Stimulated activated CD8-positive, alpha-beta memory T cell treated with anti-CD3 and anti-CD28 coated beads, Interleukin-4, amount 100 ng/mL, for 1 hour (primary cell): ENCODE measurements at places on chromosomes 6 and 20.

- no peak for DNase-seq
Observed at GRCh38 chr20:38196592-38196991, 31.5 kb upstream of the TGM2 start.

- no peak for DNase-seq
Observed at GRCh38 chr20:17594443-17594842, 24.6 kb downstream of the DSTN start.

GRCh38 chr6:27894839-27895762 is 17.1 kb downstream of the OR2B2 start:
- no peak for DNase-seq

GRCh38 chr6:105429676-105430075 is 26.8 kb upstream of the PREP start:
- DNase-seq: no peak

DNA sequence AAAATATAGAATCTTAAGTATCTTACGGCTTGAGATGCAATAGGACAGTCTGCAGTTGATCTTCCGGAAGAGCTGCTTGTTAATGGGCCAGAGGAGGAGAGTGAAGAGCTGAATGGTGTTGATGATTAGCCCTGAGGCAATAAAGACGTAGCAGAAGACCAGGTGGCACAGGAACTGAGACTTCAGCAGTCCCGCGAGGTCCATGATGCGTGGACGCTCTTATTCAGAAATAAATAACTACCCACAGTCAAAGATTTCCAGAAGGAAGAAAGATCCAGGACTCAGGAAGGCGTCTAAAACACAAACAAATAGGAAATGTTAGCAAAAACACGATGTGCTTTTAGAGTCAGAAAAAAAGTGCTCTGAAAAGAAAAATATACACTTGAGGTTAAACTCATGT is 41.9 kb downstream of the AGPAT4 start:
- DNase-seq: no peak

DNA sequence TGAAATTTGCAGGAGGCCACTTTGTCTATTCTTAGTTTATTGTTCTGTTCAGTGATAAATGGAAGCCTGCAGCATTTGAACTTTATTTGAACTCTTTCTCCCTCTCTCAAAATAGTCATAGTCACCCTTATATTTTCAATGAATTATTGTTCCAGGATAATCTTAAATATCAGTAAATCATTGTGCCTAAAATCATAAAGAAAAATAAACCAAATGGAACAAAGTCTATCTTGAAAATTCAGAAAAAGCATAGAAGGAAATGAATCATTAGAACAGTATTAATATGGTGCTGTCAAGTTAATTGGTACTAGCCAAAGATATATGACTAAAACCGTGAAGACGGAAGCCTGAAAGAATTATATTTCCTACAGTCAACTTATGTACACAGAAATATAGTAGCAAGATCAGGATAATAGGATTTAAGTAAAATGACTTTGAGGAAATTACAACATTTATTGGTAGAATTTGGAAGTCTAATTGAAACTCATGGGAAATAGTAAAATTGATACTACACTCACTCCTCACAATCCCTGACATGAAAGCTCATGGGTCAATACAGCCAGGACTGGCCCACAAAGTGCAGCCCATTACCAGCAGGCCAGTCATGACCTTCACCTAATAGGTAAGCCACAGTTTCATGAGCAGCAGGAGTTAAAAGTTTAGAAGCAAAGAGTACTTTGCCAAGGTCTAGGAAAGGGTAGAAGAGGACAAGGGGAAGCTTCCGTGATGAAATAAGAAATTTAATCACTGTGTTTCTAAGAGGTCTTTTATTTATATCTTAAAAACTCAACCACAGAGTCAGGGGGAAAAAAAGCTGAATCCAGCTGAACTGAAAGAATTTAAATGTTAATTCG is 119.9 kb upstream of the ENPP5 start:
- DNase-seq: no peak
